ENCODE measurements at places on chromosomes 11 and 22.

DNA sequence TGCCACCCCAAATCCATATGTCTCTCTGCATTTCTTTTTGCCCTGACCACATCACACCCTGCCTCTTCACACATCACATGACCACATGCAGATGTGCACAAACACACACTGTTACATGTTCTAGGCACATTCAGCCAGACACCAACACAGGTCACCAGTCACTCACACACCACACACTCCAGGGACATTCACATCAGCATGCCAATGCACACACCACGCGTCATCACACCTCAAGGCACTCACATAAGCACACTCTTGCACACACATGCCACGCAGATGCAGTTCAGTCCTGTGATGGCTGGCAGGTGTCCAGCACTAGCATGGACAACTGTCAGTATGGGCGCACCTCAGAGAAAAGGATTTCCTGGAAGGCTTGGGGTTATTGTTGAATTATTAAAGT lies 77.0 kb upstream of the MYOD1 start:
- DNase-seq = no peak

DNA sequence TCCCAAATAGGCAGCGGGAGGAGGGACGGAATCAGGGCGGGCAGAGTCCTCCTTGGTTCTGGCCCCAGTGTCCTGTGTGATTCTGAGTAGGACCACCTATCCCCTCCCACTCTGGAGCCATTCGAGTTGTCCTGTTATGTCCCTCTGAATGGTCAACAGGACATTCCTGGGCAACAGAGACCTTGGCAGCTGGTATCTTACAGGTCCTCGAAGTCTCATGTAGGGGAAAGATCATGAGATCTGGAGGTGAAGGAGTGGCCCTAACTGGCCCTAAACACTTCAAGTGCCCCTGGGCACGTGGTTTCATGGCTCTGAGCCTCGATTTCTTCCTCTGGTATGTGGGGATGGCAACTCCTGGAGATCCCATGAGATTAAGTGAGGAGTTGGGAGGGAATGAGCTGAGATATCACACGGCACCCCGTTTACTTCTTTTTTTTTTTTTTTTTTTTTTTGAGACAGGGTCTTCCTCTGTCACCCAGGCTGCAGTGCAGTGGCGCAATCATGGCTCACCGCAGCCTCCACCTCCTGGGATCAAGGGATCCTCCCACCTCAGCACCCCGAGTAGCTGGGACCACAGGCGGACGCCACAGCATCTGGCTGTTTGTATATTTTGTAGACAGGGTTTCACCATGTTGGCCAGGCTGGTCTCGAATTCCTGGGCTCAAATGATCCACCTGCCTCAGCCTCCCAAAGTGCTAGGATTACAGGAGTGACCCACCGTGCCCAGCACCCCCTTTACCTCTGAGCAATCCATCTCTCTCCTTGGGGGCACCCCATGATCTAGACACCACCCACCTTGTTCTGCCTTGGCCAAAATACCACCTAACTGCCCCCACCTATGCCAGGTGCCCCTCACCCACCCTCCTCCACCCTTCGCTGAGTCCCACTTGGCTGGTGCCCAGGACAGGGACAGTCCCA lies 6.8 kb downstream of the LIF start:
- DNase-seq = no peak

GRCh38 chr22:37112084-37112728 lies 2.7 kb upstream of the TMPRSS6 start:
- no peak for DNase-seq

DNA sequence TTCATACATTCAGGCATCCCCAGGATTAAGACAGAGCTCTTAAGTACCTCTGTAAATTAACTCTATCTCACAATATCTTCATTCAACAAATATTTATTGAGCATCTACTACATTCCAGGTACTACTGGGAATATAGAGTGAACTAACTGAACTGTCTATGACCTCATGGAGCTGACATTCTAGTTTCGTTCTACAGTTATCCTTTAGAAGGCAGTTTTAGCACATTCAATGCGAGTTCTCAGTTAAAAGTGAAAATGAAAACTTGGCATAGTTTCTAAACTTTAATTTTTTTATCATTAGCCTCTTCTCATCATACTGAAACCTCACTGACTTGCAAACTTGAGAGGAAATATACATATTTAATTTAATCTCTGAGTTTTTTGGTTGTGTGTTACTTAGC lies 10.7 kb upstream of the MS4A6E start:
- no peak for DNase-seq

GRCh38 chr11:110761131-110761530 lies 48.9 kb upstream of the ARHGAP20 start:
- no peak for DNase-seq
